T-helper 22 cell (primary cell): ENCODE measurements at places on chromosomes 5 and 9.

- no peak for DNase-seq
Observed at GRCh38 chr5:150408231-150408943, 4.3 kb downstream of the CD74 start.

DNA sequence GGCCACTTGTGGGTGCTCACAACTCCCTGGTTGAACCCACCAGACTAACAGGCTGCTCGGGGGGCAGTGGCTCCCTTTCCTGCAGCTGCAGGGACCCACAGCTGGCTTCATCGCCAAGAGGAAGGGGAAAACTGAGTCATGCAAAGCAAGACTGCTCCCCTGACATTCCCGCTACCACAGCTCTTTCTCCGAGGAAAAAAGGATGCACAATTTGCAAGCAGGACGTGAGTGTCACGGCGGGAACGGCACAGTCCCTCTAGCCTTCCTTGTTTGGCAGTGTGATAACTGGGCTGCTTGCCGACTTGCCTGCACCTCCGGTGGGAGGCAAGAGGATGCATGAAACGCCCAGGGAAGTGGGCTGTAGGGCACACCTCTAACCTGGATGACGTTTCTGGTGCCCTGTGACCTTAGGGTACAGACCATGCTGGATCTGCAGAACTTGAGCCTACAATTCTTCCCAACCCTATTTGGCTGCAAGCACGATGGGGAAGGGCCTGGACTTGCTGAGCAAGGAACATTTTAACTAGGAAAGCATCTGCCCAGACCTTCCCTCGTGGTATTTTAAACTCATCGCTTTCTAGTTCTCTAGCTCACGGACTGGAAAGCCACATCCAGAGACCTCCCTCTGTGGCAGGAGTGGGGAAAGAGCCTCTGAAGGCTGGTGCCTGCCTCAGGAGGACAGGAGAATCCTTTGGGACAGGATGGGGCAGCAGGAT lies 7.8 kb downstream of the SH3PXD2B start:
- no peak for DNase-seq

DNA sequence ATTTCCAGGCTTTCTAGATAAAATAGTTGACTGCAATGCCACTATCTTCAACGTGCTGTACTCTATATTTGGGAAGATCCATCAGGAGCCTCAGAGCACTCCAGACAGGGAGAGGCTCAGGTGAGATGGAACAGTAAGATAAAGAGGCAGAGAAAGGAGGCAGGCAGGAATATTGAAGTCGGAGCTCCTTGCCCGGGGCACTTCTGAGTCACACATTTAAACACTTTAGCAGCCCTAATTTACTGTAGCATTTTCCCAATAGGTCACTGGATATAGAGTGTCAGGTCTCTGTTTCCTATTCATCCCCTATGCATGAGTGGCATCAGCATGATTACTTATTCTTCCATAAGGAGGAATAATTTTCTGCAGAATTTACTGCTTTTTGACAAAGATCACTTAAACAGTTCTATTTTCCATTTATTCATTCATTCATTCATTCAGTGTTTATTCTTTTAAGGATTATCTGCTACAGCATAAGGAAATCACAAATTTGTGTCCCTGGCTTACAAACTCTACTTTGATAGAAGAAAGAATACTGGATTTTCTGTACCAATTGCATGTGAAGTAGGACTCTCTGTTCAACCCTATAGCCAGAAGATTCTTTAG lies 170.7 kb downstream of the MAPKAP1 start:
- no peak for DNase-seq

GRCh38 chr9:126676685-126677143 lies 63.0 kb downstream of the LMX1B start:
- DNase-seq: no peak

DNA sequence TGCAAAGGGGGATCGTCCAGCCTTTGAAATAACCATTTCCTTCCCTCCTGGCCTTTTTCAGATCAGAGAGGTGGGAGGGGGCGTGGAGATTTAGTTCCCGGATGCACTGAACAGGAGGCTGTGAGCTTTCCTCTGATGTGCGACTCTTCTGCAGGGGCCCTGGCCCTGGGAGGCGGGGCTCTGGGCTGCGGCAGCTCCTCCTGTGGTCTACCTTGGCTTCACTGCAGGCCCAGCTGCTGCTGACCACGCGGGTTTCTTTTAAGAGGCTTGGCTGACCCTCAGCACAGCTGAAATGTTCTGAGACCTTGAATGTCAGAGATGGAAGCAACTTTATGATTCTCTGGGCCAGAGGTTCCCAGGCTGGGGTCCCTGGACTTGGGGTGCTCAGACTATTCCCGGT lies 27.0 kb upstream of the COL15A1 start:
- no peak for DNase-seq

DNA sequence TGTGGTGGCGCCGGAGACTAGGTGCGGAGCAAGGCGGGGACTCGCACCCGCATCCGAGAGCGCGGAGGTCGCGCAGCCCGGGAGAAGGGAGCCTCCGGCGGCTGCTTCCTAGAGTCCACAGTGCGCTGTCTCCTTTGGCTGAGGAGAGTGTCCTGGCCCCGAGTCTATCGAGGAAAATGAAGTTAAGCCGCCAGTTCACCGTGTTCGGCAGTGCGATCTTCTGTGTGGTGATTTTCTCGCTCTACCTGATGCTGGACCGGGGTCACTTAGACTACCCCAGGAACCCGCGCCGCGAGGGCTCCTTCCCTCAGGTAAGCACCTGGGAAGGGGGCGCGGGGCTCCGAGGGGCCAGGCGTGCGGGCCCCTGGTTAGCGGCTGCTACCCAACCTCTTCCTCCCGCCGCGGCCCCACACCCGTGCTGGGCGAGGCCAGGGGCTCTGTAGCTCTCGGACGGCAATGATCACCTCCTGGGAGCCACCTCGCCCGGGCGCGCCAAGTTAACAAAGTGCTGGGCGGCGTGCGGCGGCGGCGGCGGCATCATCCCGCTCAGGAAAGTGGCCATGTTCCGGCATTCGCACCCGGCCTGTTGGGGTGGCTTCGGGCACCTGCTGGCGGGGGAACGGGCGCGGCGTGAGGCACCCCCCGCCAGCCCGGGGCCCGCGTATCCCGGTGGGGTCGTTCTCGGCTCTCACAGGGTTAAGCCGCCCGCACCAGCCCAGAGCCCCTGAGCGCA lies 681 bp downstream of the MAN2A1 start:
- peak; percentile 20 for DNase-seq

- DNase-seq: no peak
Observed at GRCh38 chr9:82970359-82970758, 92.6 kb downstream of the RASEF start.

- no peak for DNase-seq
Observed at GRCh38 chr5:67581203-67581602, 384.6 kb upstream of the CD180 start.

DNA sequence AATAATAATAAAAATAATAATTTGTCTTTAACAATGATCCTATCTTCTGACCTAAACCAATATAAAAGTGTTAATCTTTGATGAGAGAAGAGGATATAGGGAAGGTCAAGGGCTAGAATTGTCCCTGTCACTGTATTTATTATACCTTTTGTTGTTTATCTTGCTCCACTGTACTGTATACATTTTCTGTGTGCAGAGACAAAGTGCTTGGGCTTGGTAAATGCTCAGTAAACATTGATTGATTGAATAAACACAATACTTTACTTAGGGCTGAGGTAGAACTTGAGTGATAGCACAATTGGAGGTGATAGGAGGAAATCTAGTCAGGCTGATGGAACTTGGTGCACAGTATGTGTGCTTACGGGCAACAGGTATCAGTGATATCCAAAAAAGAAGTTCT lies 161.2 kb downstream of the ARRDC3 start:
- no peak for DNase-seq

DNA sequence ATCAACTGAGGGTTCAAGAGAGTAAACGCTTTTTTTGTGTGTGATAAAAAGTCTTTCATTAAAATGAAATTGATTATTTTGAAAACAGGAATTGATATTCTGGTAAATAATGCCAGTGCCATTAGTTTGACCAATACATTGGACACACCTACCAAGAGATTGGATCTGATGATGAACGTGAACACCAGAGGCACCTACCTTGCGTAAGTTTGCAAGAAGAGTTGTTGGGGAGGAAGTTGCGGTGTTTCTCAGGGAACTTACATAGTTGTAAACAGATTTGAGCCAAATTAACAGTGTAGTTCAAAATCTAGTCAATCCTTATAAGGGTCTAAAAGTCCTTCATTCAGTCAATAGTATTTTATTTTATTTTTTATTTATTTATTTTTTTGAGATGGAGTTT lies 28.9 kb downstream of the HSDL2 start:
- no peak for DNase-seq

DNA sequence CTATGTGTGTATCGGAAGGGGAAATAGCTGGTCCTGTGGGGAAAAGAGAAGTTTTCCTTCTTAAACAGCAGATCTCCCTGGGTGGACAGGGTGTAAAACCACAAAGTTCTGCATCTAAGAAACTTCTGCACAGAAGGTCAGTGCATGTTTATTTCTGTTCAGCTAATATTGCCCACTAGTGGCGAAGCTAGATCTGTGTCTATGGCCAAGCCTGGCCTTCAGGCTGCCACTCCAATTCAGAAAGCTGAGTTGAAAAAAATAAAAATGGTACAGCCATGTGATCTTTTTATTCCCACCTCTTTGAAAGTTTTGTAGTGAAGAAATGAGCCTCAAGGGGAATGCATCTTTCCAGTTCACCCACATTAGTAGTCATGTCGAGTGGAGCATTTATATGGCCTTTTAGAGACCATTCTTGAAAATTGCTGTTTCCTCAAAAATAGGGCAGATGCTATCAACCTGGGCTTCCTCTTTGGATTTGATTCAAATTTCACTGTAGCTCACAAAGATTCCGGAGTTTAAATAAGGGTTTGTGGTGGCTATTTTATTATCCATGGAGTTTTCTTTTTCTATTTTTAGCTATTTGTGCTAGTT lies 488.0 kb downstream of the PRELID2 start:
- no peak for DNase-seq

DNA sequence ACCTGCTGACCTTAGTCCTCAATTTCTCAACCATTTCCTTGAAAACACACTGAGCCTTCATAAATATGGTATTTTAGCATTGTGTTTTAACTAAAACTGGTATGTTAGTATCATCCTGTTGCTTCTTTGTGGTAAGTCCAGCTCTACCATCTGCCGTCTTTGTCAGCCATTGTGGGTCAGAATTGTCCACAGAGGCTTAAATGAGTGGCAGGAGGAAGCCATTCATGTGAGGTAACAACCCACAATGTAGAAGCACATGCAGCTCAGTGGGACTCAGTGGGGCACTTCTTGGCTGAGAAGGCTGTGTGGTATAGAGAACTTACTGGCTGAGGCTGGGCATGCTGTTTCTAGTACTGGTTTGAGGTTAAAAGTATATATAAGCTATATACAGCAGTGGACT lies 149.2 kb upstream of the NR3C1 start:
- DNase-seq: no peak

- DNase-seq: no peak
Observed at GRCh38 chr5:113572716-113573115, 59.2 kb downstream of the YTHDC2 start.
